Activated T-cell treated with anti-CD3 and anti-CD28 coated beads, Interleukin-2, amount 50 U/mL, for 4 hours (primary cell): ENCODE measurements at places on chromosomes 2 and 18.

GRCh38 chr18:68662754-68663153 lies 52.2 kb downstream of the TMX3 start:
- DNase-seq, result no peak

GRCh38 chr2:139685090-139685983 lies 905.1 kb upstream of the NXPH2 start:
- no peak for DNase-seq

DNA sequence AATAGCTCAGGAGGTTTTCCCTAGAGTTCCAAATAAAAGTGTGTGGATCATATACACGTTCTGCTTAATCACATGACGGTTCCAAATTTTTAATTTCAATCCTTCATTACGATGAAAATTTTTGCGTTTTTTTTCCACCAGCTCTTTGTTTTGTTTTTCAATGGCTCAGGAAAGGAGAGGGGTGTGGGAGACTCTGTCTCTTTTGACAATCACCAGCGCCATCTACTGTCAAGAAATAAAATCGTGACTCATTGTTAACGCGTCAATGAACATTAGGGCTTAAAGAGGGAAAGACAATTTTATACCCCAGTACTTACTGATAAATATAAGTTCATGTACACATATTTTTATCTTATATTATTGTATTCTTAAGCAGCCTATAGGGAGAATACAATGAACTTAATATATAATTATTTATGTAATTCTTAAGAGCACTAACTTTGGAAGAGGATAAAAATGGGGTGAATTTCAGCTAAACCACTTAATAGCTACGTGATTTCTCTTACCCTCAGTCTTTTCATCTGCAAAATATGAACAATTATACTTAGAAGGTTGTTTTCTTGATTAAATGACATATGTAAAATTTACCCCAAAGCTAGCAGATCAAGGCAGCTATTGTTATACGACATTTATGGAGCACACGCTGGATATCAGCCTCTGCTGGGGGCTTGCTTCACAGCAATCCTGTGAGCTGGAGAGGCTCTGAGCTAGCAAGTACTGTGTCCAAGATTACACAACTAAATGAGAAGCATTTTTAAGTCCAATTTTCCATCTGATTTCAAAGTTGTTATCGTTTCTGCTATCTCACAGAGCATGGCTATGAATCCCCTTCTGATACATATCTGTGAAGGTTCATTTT lies 47.4 kb upstream of the RMDN2 start:
- DNase-seq, result peak; percentile 19

GRCh38 chr2:202965810-202966460 lies 48.7 kb upstream of the NBEAL1 start:
- no peak for DNase-seq

DNA sequence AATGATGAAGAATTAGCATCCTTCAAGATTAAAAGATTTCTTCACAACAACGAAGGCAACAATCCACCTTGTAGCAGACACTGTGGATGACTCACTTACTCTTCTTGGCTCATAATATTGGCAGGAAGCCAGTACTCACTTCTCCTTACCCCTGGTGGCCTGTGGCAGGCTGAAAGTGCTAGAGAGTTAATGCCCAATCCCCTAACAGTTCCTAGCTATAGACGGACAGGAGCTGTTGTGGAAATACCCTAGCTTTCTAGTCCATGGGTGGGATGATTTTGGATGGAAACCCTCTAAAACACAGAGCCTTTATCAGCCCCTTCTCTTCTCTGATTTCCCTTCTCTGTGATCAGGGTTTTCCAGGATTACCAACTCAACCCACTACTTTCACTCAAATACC lies 128.6 kb upstream of the NYAP2 start:
- no peak for DNase-seq

DNA sequence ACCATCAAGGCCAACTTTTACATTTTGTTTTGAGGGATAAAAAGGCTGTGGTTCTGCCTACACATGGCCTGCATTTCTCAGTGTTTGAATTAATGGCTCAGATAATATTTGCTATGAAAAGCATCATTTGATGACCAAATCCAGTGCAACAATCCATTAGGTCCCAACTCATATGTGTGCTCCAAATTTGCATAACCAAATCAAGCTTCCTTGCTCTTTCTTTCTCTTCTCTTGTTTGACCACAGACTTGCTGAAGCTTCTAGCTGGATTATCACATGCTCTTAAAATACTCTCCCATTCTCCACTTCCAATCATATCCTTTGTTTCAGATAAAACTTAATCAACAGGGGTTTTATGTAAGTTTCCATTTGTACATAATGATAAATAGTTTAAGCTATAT lies 147.0 kb downstream of the TCF4 start:
- no peak for DNase-seq

DNA sequence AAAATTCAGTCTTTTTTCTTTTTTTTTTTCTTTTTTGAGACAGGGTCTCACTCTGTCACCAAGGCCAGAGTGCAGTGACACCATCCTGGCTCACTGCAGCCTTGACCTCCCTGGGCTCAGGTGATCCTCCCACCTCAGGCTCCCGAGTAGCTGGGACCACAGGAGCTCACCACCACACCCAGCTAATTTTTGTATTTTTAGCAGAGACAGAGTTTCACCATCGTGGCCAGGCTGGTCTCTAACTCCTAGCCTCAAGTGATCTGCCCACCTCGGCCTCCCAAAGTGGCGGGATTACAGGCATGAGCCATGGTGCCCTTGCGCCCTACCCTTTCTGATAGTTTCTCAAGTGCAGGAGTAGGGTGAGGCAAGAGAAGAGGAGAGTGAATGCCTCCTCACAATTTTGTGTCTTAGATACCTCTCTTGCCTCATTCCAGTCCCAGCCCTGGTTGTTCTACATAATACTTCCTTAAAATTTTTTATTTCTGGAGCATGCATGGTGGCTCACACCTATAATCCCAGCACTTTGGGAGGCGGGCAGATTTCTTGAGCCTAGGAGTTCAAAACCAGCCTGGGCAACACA lies 68.2 kb upstream of the CAB39 start:
- no peak for DNase-seq

DNA sequence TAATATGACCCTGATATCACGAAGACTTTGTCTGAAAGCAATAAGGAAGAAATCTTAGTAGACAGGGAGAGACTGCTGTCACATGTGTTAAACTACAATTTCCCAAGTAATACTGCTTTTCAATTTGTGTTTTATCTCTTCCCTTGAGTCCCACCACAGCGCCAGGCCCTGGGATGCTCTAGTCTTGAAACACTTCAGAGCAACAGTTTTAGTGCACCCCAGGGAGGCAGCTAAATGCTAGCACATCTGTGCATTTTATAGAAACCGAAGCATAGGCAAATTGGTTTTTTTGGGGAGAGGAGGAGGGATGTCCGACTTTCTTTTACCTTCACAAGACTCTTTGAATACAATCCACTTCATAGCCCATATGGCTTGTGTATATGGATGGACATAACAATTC lies 550.0 kb upstream of the SYT4 start:
- no peak for DNase-seq

DNA sequence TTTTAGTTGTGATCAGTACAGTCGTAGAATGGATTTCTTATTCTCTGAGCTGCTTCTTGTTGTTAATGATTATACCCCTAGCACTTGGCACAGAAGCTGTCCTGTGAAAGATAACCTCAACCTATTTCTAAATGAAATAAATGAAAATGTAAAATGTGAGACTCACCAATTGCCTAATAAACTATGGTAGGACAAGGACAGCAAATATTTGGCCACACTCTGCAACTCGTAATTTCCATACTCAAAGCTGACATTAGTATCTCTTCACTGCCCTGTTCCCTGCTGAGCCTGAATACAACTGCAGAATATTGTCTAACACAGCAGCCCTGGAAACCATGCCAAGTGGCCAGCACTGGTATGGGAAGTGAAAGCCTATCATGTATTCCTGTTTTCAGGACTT lies 34.5 kb downstream of the TMEM182 start:
- DNase-seq, result no peak

- DNase-seq, result no peak
Measured at GRCh38 chr2:109129356-109129920, 433 bp downstream of the SH3RF3 start.

GRCh38 chr2:160498137-160498536 lies 4.5 kb upstream of the RBMS1 start:
- no peak for DNase-seq

- no peak for DNase-seq
Measured at GRCh38 chr18:44771956-44772917, 91.5 kb downstream of the SETBP1 start.

DNA sequence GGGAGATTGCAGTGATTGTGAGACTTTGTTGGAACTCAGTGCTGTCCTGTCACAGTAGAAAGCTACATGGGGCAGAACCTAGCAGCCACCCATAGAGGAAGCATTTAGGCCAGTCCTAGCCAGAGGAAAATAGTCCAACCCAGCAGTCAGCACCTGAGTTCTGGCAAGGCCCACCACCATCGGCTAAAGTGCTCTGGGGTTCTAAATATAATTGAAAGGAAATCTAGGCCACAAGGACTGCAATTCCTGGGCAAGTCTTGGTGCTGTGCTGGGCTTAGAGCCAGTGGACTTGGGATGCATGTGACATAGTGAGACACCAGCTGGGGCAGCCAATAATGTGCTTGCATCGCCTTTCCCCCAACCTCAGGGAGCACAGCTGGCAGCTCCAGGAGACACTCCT lies 28.9 kb upstream of the ACTR2 start:
- DNase-seq, result no peak

DNA sequence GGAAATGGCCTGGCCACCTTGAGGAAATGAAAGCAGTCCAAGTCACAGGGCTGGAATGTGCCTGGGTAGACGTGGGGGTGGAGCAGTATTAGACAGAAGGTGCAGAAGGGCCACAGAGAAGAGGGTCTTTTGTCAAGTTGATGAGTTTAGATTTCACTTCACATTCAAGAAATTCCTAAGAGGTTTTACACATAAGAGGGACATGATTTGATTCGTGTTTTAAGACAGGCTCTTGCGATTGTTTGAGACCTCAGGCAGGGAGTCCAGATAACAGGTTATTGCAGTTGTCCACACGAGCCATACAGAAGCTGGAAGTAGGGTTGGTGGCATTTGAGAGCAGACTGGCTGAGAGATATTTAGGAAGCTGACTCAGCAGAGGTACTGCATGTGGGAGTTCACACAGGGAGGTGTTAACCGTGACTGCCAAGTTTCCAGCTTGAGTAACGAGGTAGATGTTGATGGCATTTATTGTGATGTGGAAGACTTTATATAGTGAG lies 64.6 kb downstream of the NEB start:
- DNase-seq, result no peak

DNA sequence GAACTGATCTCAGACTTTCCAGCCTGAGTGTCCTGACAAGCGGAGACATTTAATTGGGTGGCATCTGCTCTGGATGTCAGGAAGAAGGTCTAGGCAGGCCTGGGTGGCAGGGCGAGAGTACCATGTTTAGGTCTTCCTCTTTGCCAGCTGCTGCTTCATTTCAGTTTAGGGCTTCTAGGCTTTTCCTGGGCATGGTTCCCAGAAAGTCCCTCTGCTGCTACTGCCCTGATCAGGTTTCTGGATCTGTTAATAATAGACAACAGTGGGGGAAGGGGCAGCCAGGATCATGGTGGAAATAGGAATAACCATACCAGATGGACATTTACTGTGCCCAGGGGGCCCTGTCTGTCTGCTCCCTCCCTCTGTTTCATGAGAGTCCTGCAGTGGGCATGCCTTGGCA lies 2.3 kb upstream of the PLCD4 start:
- DNase-seq, result no peak

DNA sequence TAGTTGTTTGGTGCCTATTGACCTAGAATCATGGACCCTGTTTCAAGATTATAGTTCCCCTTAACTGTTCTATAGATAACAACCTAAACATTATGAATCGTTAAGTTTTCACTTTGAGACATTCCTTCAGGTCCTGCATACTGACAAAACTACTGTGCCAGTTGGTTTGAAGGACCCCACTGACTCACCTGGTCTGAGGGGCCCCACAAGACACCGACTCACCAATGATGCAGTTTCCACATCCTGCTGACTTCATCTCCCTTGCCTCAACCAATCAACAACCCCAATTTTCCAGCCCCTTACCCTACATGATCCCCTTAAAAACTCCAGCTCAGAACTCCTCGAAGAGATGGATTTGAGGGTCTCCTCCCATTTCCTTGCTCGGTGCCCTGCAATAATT lies 89.6 kb upstream of the CCDC141 start:
- no peak for DNase-seq

- DNase-seq, result no peak
Measured at GRCh38 chr2:125696560-125696959, 959.4 kb upstream of the GYPC start.

- no peak for DNase-seq
Measured at GRCh38 chr2:200470230-200470629, 39.6 kb downstream of the KCTD18 start.

DNA sequence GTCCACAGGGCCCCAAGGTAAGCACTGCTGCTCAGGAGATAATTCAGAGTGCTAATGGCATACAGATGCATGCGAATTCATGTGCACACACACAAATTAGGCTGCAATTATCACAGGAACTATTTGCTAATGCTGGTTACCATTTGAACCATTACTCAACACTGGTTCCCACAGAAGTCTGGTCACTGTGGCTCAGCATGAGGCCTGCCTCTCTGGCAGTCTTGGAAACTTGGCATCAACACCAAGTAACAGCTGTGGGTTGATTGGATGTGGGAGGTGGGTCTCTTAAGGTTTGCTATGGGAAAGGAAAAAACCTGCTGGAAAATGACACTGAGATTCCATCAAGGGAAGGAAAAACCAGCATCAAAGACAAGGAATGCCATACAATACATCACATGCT lies 105.0 kb downstream of the CELF4 start:
- DNase-seq, result no peak

- DNase-seq, result no peak
Measured at GRCh38 chr2:19676770-19677169, 225.0 kb downstream of the TTC32 start.

- peak; percentile 8 for DNase-seq
Measured at GRCh38 chr2:232142049-232142448, 180.5 kb downstream of the DIS3L2 start.
